ENCODE measurements at places on chromosomes 7 and 10.

DNA sequence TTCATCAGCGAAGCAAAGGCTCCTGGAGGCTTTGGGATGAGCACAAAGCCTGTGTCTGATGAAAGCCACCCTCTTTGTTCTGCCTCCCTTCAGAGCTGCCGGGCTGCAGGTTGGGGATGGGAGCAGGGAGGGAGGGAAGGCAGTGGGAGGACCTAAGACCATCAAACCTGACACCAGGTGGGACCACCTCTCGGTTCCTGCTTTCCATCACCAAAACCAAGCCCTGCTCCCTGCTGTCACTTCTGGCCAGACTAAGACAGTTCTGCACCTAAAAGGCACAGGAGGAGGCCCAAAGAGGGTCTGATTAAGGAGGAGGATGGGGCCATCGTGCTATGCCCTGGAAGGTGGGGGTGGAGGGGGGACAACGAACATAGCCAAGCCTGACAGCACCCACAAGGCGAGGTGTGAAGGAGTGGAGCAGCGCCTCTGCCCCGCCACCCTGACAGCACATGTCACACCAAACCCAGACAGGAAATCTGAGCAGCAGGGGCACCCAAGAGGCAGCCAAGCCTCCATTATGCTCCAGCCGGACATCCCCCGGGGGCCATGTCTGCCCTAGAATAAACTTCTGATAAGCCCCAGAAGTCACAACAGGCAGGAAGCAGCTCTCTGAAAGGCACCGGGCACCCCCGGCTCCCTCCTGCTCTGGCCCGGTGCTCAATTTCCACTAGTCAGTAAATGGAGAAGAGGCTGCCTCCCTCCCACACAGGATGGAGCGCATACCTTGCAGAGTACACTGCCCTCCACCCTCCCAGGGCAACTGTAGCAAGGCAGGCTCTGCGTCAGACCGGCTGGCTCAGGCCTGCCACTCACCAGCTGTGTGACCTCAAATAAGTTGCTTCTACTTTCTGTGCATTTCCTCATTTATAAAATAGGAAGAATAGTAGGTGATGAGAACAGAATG, 48.9 kb downstream of the DLG5 start:
- no peak for DNase-seq

DNA sequence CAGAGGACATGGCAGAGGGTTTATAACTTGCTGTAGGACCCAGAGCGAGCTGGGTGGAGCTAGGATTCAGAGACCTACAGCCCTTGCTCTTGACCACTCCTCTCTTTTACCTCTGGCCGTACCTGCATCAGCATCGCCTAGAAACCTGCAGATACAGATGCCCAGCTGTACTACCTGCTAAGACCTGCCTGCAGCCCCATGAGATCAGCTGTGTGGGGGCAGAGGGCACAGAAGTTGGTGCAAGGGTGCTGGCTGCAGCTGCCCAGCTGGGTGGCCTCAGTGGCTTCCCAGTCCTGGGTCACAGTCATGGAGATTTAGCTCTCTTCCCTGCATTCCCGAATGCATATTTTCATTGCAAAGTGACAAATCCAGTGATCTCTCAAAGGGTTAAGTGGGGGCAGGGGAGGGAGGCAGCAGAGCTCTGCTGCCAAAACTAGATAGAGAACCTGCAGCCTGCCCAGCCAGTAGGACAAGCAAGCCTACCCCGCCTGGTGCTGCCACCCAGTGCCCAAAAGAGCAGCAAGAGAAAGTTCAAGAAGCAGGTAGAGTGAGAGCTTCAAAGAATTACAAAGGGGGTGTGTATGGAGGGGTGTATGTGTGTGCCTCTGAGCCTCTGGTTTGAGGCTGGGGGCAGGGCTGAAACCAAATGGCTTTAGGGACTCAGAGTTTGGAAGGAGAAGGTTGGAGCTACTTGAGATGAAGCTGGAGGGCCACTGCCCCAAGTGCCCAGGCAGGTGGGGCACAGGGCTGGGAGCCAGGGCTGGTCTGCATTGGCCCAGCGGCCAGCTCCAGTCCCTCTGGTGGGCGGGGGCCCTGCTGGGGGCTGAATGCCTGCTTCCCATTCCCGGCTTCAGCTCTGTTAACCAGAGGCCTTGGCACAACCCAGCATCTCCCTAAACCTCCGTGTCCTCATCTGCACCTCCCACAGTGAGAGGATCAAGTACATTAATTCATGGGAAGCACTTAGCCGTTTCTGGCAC, 6.9 kb downstream of the FAM241B start:
- DNase-seq = no peak

- peak; percentile 20 for DNase-seq
These were observed 316.5 kb upstream of the CACNA2D1 start for GRCh38 chr7:82760074-82760473.

GRCh38 chr7:155931396-155932085, 119.3 kb upstream of the SHH start:
- DNase-seq = no peak

- no peak for DNase-seq
These were observed 475.5 kb downstream of the NXPH1 start for GRCh38 chr7:8908889-8909288.

GRCh38 chr7:120680985-120681384, 177.0 kb downstream of the TSPAN12 start:
- DNase-seq = no peak

DNA sequence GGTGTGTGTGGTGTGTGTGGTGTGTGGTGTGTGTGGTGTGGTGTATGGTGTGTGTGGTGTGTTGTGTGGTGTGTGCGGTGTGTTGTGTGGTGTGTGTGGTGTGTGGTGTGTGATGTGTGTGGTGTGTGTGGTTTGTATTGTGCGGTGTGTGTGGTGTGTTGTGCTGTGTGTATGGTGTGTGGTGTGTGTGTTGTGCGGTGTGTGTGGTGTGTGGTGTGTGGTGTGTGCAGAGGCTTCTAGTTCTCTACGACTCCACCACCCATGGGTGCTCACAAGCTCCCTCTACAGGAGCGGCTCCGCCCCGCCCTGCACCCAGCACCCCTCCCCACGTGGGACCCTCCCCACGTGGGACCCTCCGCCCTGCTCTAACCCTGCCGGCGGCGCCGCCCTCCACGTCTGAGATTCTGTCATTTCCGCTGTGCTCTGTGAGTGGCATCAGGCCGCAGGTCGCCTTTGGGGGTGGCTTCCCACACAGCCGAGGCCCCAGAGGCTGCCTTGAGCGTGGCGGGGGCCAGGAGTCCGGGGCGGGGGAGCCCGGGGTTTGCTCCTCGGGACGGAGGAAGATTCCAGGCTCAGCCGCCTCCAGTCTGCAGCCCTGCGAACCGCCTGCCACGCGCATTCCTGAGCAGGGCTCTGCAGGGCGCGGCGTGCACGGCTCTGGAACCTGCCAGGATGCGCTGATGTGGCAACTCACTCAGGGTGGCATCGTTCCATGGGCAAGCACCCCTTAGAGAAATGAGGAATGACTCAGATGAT, 37.0 kb upstream of the DNAJB6 start:
- no peak for DNase-seq

GRCh38 chr7:77352665-77353406, 63.3 kb downstream of the GSAP start:
- no peak for DNase-seq

- DNase-seq = peak; percentile 31
These were observed 652 bp downstream of the ATOH7 start for GRCh38 chr10:68231106-68231816.

DNA sequence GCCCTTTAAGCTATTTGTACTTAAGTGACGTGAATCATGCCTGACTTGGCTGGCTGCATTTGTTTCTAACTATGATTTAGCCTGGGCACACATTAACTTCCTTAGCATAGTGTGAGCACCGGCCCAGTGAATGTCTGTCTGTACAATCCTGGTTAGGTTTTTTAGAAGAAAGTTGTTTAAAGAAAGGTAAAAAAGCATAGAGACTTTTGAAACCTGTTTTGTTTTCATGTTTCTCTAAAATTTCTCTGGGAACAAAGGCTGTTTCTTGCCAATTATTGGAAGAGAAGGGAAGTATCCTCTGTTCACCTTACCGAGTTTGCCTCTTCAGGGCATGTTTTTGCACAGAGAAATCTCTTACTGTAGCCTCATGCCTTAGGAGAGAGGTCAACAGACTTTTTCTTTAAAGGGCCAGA, 42.9 kb upstream of the MET start:
- no peak for DNase-seq

DNA sequence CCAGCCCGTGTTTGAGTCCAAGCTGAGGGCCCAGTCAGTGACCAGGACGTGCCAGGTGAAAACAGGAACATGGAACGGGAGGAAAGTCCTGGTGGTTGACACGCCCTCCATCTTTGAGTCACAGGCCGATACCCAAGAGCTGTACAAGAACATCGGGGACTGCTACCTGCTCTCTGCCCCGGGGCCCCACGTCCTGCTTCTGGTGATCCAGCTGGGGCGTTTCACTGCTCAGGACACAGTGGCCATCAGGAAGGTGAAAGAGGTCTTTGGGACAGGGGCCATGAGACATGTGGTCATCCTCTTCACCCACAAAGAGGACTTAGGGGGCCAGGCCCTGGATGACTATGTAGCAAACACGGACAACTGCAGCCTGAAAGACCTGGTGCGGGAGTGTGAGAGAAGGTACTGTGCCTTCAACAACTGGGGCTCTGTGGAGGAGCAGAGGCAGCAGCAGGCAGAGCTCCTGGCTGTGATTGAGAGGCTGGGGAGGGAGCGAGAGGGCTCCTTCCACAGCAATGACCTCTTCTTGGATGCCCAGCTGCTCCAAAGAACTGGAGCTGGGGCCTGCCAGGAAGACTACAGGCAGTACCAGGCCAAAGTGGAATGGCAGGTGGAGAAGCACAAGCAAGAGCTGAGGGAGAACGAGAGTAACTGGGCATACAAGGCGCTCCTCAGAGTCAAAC, 5.2 kb downstream of the GIMAP5 start:
- no peak for DNase-seq

DNA sequence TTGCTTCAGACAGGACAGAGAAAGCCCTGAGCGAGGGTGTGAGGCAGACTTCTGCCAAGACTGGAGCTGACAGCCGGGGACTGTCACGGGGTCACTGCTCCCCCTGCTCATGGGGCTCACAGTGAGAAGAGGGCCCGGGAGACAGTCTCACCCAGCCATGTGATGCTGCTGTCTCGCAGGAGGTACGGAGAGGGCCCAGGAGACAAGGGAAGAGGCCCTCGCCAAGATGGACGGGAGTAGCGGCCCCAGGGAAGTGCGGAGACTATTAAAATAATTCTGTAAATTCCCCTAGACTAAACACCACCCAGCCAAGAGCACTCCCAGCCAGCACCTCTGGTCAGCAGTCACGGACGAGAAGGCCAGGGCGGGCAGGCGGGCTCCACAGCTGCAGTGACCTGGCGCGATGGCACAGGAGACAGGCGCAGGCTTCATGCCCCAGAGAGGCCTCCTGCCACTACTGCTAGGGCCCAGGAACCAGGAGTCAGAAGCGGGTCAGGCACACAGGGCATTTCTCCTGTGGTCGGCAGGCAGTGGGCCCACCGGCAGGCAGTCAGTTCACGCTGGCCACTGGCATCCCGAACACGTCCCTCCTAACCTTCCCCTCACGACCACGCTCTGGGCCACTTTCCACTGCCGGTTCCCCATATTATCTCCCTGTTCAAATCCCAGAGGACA, 24.1 kb downstream of the WDR86 start:
- no peak for DNase-seq

- DNase-seq = no peak
These were observed 119.1 kb downstream of the PTPRZ1 start for GRCh38 chr7:121992068-121992467.

Data from DMS79 treated with DMSO at 0.1 percent for 48 hours (cell line).